ENCODE measurements at places on chromosomes 3 and 15. TPM values are rescaled to one million over a fixed set of nuclear protein-coding genes. Genes with fewer than 3 reads are reported as not detected.

The PLAAT1 gene
- 0.20 TPM for total RNA-seq

The ARGFX gene
- not detected for total RNA-seq

The HIGD2B gene
- under 0.01 TPM for total RNA-seq

The BOC gene
- total RNA-seq: not detected

The ACP3 gene
- not detected for total RNA-seq

The FSTL1 gene
- 38.3 TPM for total RNA-seq

The FBLN2 gene
- total RNA-seq: 2.6 TPM

The FAM107A gene
- 0.20 TPM for total RNA-seq

The SLC12A1 gene
- total RNA-seq: not detected

The NEK10 gene
- 1.4 TPM for total RNA-seq

The TWF2 gene
- total RNA-seq: 74.6 TPM

The TYRO3 gene
- total RNA-seq: 1.6 TPM

DNA sequence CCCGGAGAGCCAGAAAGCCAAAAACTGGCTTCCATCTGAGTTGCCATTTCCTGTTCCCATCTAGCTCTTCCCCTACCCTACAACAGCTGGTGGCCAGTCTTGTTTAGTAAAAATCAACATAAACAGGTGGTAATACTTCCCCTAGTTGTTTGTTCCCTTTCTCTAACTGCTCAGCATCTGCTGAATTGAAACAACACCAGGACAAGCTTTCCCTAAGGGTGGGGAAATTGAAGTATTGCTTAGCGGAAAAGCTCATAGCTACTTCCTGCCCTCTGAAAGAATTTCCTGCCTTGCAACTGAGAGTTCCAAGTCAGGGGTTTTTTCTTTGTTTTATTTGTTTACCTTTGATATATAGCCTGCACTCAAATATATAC lies 66.8 kb downstream of the HMG20A start:
- DNase-seq: no peak

DNA sequence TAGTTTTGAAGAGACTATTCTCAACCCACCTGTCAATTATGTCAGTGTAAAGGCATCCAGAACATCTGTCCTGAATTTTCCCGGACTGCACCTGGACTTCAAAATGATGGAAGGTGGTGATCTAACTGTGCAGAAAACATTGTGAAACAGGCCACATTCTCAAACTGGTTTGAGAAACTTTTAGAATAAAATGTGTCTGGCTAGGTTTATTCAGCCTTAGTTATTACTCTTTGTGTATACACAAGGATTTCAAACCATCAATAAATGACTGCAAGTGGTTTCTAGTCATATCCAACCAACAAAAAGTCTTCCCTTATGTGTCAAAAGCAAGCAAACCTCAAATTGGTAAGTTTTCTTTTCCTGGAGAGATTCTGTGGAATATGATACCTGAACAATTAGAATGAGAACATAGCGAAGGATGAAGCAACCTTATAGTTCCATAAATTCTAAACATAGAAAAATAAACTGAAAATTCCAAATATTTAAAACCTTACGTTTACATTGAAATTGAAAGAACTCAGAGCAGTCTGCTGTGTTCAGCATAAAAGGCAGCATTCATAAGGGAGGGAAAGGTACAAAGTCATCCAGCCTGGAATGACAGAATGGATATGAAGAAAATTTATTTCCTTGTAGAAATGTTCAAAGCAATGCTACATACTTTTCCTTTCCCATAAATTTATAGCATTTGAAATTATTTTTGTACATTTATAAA lies 306.6 kb upstream of the TGFBR2 start:
- DNase-seq: no peak

- DNase-seq: no peak
Observed at GRCh38 chr3:21509731-21510470, 241.1 kb downstream of the ZNF385D start.

DNA sequence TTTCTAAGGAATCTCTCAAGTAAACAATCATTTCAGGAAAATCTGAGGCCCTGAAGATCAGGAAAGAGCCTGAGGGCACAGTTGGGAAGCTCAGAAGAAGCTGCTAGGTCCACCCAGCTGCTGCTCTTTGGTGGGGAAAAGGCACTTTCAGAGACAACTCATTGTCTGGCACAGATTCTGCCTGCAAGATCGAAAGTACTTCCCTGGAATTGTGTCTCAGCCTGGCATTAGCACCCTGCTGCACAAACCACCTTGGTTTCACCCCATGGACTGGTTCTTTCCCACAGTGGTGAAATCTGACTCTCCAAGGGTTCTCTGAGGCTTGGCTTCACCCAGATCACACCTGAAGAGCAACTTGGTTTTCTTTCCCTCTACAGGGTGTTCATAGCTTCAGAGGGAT lies 18.7 kb downstream of the THRB start:
- no peak for DNase-seq

DNA sequence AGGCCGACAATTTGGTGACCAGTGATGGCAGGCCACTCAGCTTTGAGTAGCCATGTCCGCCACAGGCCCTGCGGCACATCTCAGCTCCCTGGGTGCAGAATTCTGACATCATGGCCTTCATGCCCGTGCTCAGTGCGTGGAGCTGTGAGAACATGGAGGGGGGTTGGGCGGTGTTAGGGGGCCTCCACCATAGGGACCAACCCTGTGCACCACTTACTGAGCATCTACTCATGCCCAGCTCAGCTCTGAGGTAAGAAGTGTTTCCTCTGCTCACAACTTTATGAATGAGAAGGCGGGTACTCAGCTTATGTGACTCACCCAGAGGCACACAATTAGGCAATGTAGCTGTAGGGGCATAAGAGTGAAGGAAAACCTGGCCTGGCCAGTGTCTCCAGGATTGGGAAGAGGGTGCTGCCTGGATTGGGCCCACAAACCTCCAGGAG lies 10.5 kb downstream of the ACOX2 start:
- peak; percentile 89 for DNase-seq

DNA sequence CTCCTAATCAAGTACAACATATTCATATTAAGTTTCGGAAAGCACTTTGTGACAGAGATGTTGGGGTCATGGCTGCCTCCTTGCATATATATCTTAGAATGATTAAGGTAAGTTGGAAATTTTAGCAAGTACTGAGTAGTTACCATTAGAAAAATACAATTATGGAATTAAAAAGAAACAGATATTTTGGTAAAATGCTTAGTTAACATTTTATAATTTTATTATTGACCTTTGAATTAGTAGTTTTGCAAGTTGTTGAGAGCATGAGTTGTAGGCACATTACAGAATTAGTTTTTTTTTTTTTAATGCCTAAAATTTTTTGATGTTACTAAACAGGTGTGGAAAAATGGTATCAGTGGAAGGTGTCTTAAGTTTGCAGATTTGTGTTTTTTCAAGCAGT lies 20.6 kb downstream of the AP4E1 start:
- no peak for DNase-seq

DNA sequence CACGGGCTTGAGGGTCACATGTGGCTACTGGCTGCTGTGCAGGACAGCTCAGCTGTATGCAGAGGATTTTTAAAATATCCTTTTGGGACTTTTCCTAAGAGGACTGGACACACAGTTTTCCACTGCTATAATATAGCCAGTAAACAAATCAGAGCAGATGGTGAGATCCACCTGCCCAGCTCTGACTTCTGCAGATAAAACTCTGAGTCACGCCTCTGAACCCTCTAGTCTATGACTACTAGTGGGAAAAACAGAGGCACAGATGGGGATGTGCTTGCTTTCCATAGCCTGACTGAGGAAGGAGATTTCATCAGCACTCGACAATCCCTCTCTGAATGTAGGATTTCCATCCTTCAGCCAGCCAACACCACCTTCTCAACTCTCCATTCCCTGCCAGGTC lies 45.1 kb downstream of the COLQ start:
- no peak for DNase-seq

- no peak for DNase-seq
Observed at GRCh38 chr3:32422943-32423342, 31.3 kb downstream of the CMTM7 start.

- no peak for DNase-seq
Observed at GRCh38 chr3:40765884-40766283, 241.1 kb downstream of the ZNF621 start.

DNA sequence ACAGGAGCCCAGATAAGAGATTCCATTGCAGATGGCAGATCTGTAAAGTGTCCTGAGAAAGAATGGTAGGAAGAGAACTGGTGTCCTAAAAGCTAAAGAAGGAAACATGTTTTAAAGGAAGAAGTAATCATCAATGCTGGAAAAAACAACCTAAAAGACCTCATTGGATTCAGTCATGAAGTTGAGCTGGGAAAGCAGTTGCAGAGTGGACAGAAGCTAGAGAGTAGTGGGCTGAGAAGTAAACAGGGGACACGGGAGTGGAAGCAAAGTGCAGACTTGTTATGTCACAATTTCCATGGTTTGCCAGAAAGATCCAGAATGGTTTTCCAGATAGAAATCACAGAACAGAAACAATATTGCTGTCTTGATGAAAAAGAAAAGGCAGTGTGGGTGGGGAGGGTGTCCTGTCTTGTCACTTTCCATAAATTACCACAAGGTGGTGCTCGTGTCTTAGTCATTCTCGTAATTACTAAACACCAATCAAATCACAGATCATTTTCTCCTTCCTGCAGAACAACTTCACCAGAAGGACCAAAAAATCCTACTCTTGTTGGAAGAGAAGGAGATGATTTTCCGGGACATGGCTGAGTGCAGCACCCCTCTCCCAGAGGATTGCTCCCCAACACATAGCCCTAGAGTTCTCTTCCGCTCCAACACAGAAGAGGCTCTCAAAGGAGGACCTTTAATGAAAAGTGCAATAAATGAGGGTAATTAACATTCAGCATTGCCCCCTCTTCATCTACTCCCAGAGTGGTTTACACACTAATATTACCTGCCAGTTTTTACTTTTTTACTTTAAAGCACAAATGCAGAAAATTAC lies 64.5 kb downstream of the KLHL25 start:
- DNase-seq: peak; percentile 74

- DNase-seq: no peak
Observed at GRCh38 chr3:43688245-43688650, 2.5 kb upstream of the ABHD5 start.

DNA sequence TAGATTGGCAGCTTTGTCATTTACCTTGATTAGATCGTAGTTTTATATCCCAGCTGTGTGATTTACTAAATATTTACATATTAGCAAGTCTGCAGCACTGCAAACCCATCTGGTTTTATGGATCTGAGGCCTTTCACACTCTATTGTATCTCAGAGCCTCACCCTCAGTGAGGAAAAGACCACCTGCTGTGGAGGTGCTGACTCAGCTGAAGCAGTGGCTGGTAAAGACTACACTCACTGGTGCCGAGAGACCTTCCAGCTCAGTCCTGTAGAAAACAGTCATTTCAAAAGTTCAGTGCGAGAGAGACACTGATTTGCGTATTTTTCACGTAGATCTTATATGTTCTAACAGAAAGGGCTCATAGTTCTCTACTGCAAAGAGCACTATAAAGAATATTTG lies 307.8 kb upstream of the TPM1 start:
- DNase-seq: no peak

DNA sequence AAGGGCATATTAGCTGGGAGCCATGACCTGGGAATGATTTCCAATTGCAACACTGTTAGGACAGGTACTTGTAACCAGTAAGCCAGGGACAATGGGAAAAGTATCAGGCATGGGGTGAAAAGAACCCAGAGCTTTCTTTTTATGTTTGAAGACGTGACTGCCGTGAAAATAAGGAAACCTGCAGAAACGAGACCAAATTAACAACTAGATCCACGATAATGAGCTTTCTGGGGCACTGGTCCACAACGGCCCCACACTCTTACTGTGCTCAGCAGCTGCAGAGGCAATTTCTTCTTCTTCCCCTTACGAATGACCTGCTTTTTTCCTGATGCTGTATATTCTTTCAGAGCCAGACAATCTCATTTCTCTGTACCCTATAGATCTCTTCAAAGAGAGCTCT lies 11.4 kb downstream of the C3orf49 start:
- DNase-seq: no peak

- DNase-seq: no peak
Observed at GRCh38 chr3:138092023-138092422, 23.4 kb downstream of the DZIP1L start.

DNA sequence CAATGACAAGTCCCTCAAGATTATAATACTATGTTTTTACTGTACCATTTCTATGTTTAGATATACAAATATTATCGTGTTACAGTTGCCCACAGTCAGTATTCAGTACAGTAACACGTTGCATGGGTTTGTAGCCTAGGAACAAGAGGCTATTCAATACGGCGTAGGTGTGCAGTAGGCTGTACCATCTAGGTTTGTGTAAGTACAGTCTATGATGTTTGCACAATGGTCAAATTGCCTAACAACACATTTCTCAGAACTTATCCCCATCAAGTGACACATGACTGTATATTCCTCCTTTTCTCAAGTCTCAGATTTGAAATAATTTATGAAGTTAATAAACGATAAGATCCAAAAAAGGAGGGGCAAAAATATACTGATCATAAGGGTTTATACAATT lies 21.7 kb downstream of the ZDHHC3 start:
- no peak for DNase-seq

- no peak for DNase-seq
Observed at GRCh38 chr3:127749787-127750225, 72.5 kb downstream of the MGLL start.

GRCh38 chr3:8456412-8456811 lies 45.2 kb upstream of the LMCD1 start:
- DNase-seq: no peak

DNA sequence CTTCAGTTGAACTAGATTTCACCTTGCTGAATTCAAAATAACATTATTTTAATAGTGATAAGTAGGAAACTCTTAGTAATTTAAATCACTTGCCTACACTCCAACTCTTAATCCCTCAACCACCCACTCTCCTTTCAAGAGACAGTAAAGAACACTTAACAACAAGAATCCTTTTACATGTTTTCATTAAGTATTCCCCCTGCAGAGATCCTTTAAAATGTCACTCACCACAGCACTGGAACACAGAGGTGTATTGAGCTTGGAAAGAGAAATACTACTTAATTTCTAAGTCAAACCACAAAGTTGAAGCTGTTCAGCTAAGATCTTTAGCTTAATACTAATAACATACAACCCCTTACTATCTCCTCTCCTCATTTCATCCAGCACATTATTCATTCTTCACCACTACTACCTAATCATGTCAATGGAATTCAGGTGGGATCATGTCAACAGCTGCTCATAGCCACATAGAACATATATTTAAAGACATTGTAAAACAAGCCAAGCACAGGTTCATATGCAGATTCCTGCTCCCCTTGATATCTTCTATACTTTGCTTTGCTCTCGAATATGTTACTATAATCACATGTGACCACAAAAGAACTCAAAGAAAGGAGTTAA lies 40.5 kb downstream of the IMPG2 start:
- DNase-seq: no peak

- DNase-seq: peak; percentile 94
Observed at GRCh38 chr15:83747050-83747717, 93.3 kb downstream of the ADAMTSL3 start.

DNA sequence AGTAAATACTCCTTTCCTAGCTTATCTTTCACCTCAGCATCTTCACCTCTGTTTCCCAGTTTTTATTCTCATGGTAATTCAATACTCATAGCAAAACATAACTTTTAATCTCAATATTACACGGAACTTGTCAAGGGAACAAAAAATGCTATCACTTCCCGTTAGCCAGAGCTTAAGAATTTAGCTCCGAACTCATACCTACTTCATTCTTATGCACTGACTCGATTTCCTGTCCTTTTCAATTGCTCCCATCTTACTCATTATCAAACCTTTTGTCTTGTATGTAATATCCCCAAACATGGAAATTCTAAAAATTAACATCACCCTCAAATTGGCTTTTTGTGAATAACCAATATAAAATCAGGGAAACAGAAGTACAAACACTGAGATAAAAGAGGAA lies 28.2 kb downstream of the MYEF2 start:
- DNase-seq: peak; percentile 93
